ENCODE measurements at places on chromosomes 11 and 22. TPM values are rescaled to one million over a fixed set of nuclear protein-coding genes. Genes with fewer than 3 reads are reported as not detected.

- DNase-seq = no peak
These were observed 13.5 kb upstream of the USP28 start for GRCh38 chr11:113888848-113889247.

GRCh38 chr22:17732251-17732854 is 41.9 kb downstream of the BID start:
- DNase-seq = no peak

- no peak for DNase-seq
These were observed 456.5 kb upstream of the CNTN5 start for GRCh38 chr11:98564233-98564632.

DNA sequence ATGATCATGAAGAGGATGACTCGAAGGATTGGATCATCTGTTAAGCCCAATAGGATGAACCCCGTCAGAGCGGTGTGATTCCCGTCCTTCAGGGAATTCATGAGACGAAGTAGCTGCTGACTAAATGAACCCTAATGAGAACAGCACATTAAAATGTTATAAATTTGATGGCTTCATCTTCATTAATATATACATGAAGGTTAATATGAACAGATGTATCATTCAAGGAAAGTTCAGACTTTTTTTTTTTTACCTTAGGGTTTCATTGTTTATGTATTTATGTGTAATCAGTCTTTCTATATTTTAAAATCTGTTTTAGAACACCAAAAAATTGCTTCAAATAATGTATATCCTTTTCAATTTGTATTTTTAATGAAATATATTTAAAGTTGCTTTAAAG is at the start of gene OR5P2:
TSS of gene OR5P2 (minus strand) at position 101 of the 400 bp plus-strand sequence. CDS start at position 101, 0 bp downstream.
- DNase-seq = no peak

GRCh38 chr11:11532574-11532973 is 89.2 kb downstream of the GALNT18 start:
- no peak for DNase-seq

GRCh38 chr11:289712-290620 is 1.0 kb downstream of the PGGHG start:
- peak; percentile 59 for DNase-seq

- DNase-seq = no peak
These were observed 9.4 kb downstream of the DRD2 start for GRCh38 chr11:113465786-113466185.

- no peak for DNase-seq
These were observed 13.2 kb downstream of the CRTAM start for GRCh38 chr11:122851366-122851966.

DNA sequence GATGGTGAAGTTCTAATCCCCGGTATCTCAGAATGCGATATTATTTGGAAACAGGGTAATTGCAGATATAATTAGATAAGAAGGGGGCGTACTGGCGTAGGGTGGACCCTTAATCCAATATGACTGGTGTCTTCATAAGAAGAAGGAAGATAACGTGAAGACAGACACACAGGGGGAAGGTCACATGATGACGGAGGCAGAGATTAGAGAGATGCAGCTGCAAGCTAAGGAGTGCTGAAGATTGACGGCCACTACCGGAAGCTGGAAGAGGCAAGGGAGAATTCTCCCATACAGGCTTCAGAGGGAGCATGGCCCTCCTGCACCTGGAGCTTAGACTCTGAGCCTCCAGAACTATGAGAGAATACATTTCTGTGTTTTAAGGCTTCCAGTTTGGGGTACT is 54.8 kb downstream of the MIAT start:
- DNase-seq = no peak

DNA sequence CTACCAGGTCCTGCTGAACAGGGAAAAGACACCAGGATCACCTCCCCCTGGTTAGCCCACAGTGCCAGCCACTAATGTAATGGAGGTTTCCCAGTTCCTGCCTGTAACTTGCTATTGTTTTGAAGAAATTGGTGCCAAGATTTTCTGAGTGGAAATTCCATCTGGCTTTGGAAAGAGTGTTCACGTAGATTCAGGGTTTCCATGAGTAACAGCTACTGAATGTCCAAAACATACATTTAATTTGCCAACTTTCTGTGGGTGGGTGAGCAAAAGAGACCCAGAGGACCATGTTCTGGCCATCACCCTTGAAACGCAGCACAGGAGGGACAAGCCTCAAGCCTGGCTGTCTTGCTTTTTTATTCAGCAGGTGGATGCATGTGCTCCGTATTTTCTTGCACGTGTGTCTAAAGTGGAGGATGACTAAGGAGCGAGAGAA is 8.8 kb upstream of the DKK3 start:
- no peak for DNase-seq

GRCh38 chr22:38829485-38829884 is 14.3 kb downstream of the NPTXR start:
- no peak for DNase-seq

DNA sequence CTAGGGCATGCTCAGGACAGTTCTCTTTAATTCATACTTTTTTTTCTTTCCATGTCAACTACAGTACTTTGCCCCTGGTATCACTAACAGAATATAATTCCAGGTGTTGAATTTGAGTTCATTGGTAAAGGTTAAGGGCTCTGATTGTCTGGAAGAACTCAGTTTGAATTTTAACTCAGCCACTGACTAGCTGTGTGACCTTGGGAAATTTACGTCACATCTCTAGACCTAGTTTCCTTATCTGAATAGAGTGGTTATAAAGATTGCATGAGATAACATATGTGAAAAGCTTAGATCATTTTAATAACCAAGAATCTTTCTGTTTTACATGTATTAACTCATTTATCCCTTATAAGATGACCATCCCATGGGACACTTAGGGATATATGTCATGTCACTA is 15.8 kb upstream of the ZC3H12C start:
- no peak for DNase-seq

- DNase-seq = no peak
These were observed 135.3 kb upstream of the ZBED5 start for GRCh38 chr11:10993186-10993585.

GRCh38 chr22:41782751-41783150 is 17.7 kb upstream of the CCDC134 start:
- no peak for DNase-seq

- DNase-seq = no peak
These were observed 133.2 kb downstream of the SPATA19 start for GRCh38 chr11:133712051-133712560.

GRCh38 chr11:117670443-117670842 is 126.6 kb downstream of the DSCAML1 start:
- no peak for DNase-seq

- no peak for DNase-seq
These were observed 16.9 kb upstream of the RAC2 start for GRCh38 chr22:37260901-37261336.

DNA sequence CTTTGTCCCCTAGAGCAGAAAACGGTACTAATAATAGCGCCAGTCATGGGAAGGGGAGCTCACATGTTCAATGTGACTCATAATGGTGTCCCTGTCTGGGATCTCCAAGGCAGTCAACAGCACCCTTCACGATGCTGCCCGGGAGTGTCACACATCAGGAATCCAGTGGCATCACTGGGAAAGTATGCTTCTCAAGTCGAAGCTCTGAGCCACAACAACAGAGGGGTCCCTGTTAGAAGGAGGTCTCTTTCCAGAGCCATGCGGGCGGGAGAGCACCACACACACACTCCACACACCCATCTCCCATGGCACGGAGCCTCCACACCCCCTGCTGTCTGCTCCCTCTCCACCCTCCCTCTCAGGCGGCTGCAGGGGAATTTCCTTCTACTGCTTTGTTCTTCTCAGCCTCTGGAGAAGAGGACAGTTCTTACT is 119.7 kb downstream of the ETS1 start:
- no peak for DNase-seq

GRCh38 chr11:61546663-61547062 is 34.2 kb downstream of the SYT7 start:
- no peak for DNase-seq

GRCh38 chr11:34245041-34245440 is 112.8 kb downstream of the ABTB2 start:
- DNase-seq = no peak

DNA sequence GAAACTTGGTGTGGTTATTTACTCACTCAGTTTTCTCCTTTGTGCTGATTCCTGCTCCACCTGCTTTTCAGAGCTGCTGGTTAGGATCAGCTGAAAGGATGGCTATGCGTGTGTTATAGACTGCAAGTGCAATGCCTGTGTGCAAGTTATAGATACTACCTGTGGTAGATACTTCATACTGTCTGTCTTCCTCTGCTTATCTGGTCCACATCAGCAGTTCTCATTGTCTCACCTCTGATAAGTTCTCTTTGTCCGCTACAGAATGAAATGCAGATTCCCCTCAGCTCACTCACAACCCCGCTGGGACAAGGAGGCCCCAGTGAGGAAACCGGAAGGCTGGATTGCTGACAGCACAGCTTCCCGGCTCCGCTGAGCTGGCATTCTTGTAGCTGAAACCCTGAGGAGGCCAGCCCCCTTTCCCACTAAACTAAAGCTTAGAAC is 37.5 kb upstream of the LYVE1 start:
- DNase-seq = peak; percentile 92

DNA sequence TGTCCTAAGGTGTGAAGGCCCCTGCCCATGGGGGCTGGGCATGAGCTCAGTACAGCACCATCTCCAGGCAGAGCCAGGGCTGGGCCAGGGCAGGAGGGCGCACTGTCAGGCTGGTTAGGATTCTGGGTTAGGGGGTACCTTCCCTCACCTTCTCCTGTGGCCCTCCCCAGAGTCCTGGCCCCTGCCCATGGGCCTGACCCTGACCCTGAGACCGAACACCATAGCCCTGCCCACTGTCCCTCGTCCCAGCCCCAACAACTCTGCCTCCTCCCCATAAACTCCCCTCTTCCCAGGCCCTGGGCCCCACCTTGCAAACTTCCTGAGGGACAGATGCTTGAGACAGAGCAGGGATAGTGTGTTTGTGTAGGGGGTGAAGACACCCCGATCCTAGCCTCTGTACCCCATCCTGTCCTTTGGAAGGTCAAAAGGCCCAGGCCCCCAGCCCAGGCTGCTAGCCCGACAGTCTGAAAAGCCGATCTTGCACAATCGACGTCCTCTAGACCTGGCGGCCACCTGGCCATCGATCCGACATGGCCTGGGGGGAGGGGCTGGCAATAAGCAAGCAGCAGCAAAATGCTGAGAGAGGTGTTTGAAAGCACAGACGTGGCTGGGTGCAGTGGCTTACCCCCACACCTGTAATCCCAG is 2.7 kb upstream of the TMPRSS6 start:
- DNase-seq = no peak

- no peak for DNase-seq
These were observed 21.0 kb downstream of the FLI1 start for GRCh38 chr11:128714881-128715280.

- no peak for DNase-seq
These were observed 10.5 kb downstream of the NUCB2 start for GRCh38 chr11:17287058-17287457.

GRCh38 chr11:12762278-12762677 is 88.1 kb downstream of the TEAD1 start:
- DNase-seq = no peak

The RNH1 gene
- total RNA-seq = 158 TPM

The SMDT1 gene
- 123 TPM for total RNA-seq

The OVCH2 gene
- total RNA-seq = not detected

The B4GALNT4 gene
- total RNA-seq = 0.24 TPM

The DLG2 gene
- 9.9 TPM for total RNA-seq

The KRTAP5-10 gene
- total RNA-seq = not detected

The GLYATL1 gene
- total RNA-seq = not detected

The POU2F3 gene
- total RNA-seq = not detected

The MIAT gene
- 1.3 TPM for total RNA-seq

The WNT11 gene
- total RNA-seq = 9.2 TPM

The MFNG gene
- 5.3 TPM for total RNA-seq

The ACR gene
- total RNA-seq = 0.40 TPM

The ME3 gene
- total RNA-seq = 19.9 TPM

All from cardiac septum (tissue), 1 donor.